Left kidney (tissue), 8 donors: ENCODE measurements at places on chromosomes 2 and 18. TPM values are rescaled to one million over a fixed set of nuclear protein-coding genes. Genes with fewer than 3 reads are reported as not detected.

DNA sequence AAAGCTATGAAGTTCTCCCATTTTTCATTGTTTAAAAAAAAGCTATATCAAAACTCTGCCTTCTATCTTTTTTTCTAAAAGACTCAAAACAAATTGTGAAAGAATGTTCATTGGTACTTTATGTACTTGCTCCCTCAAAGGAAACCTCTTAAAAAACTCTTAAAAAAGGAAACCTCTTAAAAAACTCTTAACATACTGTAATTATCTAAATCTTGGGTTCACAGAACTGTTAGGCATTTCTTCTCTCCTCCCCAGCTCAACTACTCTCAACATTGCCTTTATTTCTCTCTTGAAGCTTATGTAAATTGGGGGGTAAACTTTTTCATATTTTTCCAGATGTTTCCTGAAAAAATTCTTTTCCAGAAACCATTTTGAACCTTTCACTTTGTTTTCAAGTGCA is 330.5 kb upstream of the SLC39A10 start:
- DNase-seq, result no peak

The ASNSD1 gene
- polyA plus RNA-seq, result 67.0 TPM

DNA sequence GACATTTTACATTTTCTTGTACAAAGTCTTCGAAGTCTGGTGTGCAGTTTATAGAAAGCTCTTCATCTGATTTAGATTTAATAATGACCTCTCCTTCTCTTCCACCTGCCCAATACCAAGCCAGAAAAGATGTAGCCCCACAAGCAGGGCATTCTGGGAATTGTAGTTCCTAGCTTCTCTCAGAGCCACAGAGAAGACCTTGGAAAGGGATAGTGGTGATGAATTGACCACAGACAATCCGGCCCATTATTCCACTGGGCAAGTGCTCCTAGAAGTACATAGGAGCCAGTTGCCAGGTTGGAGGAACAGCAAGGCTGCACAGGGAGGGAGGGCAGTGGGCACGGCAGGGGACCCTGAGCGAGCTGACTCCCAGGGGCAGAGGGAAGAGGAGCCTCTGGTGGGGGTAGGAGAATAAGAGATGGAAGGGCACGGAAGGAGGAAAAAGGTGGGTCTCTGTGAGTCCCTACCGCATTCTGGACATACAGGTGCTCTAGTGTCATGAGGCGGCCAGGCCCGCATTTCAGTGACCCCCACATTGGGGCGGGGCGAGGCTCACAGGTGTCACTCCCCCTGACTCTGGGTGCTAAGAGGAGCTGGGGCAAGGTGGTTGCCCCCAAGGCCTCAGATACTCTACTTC is 152.5 kb upstream of the HAAO start:
- no peak for DNase-seq

- DNase-seq, result no peak
Observed at GRCh38 chr2:186543561-186544131, 46.2 kb upstream of the ITGAV start.

The EFR3B gene
- polyA plus RNA-seq, result 9.9 TPM

GRCh38 chr2:180124273-180125139 is 117.4 kb upstream of the CWC22 start:
- peak; percentile 69 for DNase-seq
